ENCODE measurements at places on chromosomes 3 and 15.

GRCh38 chr3:78096488-78097255 lies 1056.8 kb downstream of the ROBO2 start:
- no peak for DNase-seq

DNA sequence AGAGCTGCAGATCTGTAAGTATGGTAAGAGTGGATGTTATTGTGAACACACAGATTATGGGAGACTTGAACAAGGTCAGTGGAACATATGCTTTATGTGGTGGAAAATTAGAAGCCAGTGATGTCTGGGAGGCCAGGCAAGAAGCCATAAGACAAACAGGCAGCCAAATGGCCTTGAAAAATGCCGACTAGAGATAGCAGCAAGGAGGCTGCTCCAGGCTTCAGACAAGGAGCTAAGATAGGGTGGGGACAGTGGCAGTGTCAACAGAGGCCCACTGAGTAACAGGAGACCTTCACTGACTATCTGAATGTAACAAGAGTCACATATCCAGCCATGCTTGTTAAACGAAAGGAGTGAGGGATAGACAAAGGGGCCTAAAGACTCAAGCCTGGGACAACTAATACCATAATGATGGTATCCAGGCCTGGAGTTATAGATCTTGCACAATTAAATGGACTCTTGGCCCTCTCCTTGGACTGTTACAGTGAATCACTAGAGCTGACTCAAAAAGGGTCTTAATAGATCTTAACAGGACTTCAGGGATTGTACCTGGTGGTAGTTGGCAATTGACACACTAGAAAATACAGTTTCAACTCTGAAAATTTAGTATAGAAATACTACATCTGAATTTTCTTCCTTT lies 50.6 kb downstream of the CFAP20DC start:
- DNase-seq = no peak

DNA sequence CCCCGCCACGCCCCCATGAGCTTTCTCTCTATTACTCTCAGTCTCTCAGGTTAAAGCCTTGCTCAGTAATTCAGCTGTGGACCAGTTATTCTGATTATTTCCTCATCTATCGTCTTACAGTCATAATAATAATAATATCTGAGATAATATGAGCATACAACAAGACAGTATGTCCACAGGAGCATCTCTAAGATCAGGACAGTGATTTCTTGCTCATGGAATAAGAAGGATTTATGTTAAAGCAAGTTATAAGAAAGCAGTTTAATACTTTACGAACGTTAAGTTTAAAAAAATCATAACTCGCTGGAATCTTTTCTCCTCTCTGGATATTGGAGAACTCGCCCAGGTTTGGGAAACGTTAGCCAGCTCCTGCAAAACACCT lies 643 bp upstream of the LMCD1 start:
- no peak for DNase-seq

DNA sequence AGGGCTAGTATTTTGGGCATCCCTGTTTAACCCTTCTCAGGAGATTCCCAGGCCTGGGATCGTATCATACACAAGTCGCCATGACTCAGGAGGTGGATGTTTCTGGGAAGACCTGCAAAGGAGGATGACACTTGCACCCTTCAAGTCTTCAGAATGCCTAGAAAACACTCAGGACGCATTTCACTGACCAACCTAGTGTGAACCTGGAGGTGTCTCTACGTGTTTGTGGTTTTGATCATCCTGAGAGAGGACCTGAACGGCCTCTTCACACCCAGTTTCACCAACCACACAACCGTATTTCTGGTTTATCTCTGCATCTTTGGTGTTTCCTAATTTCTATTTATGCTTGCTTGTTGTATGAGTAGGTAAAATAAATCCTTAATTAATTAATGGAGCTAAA lies 2.8 kb upstream of the CLDND1 start:
- peak; percentile 75 for DNase-seq

- DNase-seq = no peak
Measured at GRCh38 chr15:48041454-48041853, 79.3 kb upstream of the SLC24A5 start.

- no peak for DNase-seq
Measured at GRCh38 chr3:14620512-14620911, 31.1 kb upstream of the CCDC174 start.

GRCh38 chr3:149245738-149246451 lies 24.3 kb upstream of the CP start:
- DNase-seq = peak; percentile 42

- DNase-seq = no peak
Measured at GRCh38 chr3:155394240-155394639, 100.8 kb upstream of the STRIT1 start.

- no peak for DNase-seq
Measured at GRCh38 chr15:27137127-27137526, 166.1 kb downstream of the GABRG3 start.

GRCh38 chr3:128503751-128504532 lies 10.9 kb upstream of the GATA2 start:
- DNase-seq = no peak

GRCh38 chr15:61687651-61688050 lies 372.6 kb downstream of the VPS13C start:
- no peak for DNase-seq

DNA sequence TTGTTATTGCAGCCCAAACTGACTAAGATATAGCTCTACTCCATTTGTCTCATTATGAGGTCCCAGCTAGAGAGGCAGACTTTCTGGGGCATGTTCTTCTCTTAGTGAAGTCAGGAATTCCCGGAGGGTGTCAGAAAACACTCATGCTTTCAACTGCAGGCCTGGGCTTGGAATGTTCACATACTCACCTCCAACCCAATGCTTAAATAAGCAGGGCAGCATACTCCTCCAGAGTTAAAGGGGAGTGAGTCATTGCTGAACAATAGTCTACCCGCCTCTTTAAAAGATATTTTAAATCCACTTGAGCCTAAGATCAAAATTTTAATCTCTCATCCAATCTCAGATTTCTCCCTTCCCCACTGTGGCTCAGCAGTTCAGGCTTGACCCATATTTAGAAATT lies 167.8 kb upstream of the DPH6 start:
- no peak for DNase-seq

DNA sequence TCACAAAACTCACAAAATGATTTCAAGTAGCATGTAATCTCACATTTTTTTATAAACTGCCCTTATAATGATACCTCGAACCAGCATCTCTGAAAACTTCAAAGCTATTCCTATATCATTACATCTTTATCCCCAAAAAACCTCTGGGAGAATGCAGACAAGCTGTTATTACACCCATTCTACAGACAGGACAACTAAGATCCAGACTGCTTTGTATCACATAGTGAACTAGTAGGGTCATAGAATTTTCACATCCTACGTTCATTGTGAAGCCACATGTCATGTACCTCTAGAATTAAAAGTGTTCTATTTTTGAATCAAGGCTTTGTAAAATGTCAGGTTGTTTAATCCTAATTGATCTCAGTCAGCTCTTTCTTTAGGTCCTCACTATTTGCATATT lies 98.7 kb upstream of the RAP2B start:
- no peak for DNase-seq

- DNase-seq = no peak
Measured at GRCh38 chr15:40062816-40063562, 24.0 kb upstream of the SRP14 start.

DNA sequence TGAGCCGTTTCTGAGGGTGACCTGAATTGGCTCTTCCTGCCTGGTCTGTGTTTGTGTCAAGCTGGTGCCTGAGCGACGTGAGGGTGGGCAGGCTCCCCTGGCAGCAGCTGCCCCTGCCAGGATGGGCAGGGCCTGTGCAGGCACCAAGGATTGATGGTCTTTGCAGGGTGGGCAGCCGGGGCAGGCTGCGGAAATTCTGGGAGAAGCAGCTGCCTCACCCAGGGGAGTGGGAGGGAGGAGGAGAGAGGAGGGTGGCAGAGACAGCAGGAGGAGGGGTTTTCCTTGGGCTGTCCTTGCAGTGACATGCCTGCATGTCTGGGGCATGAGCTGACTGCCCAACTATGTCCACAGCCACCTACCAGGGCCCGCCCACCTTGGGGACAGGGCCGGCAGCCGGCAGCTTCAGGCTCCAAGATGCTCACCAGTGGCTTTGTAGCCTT lies 27.9 kb upstream of the SLC6A6 start:
- no peak for DNase-seq

GRCh38 chr3:141963301-141963700 lies 86.9 kb downstream of the ATP1B3 start:
- DNase-seq = no peak

DNA sequence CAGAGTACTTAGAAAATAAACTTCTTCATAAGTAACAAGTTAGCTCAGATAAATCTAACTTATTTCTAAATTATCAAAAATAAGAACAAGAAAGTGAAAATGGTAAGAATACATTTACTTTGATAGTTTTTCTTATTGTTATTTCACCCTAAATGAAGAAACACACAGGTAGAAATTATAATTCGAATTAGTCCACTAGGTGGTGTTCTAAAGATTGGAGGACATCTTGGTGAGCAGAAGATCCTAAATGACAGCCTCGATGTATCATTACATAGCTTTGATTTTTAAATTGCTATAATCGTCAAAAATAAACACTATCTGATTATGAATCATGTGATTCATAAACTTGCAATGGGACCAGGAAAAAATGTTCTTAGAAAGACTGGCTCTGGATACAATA lies 280.8 kb upstream of the UBE2E2 start:
- no peak for DNase-seq

GRCh38 chr3:168863561-168863960 lies 767.8 kb upstream of the GOLIM4 start:
- no peak for DNase-seq

DNA sequence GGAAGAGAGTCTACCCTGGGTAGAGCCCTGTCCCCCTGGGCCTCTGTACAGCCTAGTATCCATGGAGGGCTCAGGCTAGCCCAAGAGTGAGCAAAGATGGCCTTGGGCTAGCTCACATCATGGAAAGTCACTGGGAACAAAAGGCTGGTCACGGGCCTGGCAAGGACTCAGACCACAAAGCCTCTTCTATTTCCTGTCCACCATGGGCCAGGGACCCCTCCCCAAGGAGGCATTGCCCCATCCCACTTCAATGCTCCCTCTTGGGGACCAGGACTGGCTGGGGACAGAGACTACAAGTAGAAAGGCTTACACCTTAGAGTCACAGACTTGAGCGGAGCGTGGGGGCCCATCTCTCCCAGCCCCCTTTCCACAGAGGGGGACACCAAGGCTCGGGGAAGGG lies 16.9 kb downstream of the DUSP7 start:
- no peak for DNase-seq

GRCh38 chr3:168914662-168915061 lies 748.9 kb downstream of the MECOM start:
- no peak for DNase-seq

DNA sequence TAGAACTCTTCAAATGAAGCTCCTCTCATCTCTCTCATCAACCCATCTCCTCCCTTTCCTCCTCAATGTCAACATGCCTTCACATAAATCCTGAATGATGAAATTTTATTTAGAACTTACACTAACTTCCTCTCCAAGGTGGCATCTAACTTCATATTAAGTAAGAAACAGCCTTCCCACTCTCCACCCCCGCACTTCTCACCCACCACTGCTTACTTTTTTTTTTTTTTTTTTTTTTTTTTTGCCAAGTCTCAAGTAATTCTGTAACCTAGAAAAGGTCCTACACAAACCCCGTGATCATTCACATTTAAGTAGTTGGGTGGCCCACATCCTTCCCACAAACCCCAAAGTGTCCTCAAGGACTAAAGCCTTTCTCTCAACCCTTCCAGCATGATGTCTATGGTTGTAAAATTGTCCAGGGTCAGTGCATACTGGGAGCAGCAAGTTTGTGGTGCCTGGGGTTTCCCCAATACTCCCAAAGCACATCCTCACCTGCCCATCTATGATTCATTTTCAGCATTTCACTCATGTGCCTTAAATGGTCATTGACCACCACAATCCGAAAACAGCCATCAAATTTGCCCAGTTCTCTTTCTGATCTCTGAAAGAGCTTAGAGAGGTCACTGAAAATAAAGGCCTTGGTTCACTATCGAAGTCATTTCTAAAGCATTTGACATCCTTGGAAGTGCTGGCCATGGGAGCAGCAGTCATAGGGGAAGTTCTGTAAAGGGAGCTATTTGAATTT lies 47.2 kb downstream of the CD86 start:
- peak; percentile 78 for DNase-seq

DNA sequence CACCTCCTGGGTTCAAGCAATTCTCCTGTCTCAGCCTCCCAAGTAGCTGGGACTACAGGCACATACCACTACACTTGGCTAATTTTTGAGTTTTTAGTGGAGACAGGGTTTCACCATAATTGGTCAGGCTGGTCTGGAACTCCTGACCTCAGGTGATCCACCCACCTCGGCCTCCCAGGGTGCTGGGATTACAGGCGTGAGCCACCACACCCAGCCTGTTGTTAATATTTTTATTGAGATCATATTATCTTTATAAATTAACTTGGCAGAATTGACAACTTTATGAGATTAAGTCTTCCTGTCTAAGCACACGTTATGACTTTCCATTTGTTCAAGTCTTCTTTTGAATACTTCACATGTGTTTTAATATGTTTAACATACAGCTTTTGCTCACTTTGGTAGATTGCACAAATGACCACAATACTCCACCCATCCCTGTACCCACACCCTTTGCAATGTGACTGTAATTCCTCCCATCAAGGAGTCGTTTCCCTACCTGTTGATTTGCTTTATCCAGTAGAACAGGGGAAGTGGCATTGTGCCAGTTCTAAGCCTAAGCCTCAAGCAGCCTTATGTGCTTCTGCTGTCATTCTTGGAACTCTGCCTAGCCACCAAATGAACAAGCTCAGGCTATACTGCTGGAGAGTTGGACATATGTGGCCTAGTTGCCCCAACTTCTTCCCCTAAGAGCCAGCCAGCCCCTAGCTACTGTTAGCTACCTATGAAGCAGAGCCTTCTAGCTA lies 8.2 kb downstream of the XYLB start:
- no peak for DNase-seq

DNA sequence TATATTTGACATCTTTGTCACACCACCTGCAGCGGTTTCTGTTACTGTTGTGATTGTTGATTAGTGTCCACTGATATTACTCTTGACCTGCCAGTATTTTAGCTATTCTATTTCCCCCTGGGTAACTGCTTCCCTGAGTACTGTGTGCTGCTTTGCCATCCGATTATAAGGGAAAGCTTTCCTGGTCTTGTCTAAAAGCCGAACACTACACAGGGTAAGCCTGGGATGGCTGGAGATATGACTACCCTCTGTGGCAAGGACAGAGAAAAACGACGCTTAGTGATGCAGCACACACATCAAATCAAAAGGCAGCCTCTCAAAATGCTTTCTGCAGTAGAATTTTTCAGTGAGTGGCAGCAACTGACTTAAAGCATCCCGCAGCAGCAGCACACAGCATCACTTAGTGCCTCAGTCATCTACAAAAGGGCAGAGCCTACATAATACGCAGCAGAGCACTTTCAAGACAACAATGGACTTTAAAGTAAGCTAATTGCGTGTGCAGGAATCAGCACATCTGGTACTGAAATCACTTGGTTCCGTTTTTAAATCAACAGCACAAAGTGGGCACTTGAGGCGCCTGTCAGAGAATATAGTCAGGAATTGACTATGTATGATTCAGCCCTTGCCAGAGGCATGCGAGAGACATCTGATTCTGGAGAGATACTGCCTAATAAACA lies 656.3 kb upstream of the TGFBR2 start:
- no peak for DNase-seq

GRCh38 chr15:69359722-69360121 lies 54.4 kb upstream of the KIF23 start:
- no peak for DNase-seq
